ENCODE measurements at places on chromosomes 7 and 10.

DNA sequence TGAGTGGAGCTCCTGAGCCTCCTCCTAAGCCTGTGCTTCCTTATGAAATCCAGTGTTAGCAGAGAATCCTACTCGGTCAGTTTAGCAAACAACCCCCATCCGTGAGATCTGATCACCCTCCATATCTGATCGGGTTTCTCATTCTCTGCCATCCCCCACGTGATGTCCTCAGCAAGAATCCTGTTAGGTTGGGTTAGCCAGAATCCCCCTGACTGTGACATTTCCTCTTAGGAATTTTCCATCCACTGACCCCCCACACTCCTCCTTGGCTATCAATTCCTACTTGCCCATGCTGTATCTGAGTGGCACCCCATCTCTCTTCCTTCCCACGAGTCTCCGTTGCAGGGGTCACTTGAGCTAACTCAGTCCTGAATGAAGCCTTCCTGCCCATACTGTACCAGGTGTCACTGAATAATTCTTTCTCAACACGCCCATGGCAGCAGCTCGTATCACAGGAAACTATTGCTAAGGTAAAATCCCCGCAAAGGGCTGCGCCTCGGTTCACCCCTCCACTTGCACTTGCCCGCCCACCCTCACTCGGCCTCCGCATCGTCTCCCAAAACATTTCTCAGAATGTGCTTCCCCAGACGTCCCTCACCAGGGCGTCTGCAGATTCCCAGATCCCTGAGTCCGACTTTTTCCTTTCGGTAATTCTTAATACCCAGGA is 44.1 kb downstream of the MYOF start:
- no peak for DNase-seq

GRCh38 chr7:66505531-66506451 is 122.9 kb upstream of the KCTD7 start:
- DNase-seq: peak; percentile 45

DNA sequence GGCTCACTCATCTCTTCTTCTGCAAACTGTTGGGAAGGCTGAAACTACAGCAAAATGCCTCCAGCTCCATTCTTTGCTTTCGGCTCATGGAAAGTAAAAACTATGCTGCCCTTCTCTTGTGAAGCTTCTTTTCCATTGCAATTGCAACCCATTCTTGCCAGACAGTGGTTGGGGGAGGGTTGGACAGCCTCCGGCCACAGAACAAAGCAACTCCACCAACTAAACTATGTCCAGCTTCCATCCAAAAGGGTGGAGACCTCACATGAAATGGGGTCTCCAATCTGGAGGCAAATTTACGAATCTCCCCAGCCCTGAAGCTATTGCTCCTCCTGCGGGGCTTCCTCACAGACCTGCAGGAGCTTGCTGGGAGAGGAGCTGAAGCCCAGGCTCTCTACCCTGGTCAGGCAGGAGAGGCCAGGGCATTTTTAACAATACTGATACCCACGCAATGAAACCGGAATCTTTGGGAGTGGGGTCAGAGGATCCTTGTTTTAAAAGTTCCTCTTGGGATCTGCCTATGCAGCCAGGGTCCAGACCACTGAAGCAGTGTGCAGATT is 549 bp downstream of the GPNMB start:
- DNase-seq: no peak

DNA sequence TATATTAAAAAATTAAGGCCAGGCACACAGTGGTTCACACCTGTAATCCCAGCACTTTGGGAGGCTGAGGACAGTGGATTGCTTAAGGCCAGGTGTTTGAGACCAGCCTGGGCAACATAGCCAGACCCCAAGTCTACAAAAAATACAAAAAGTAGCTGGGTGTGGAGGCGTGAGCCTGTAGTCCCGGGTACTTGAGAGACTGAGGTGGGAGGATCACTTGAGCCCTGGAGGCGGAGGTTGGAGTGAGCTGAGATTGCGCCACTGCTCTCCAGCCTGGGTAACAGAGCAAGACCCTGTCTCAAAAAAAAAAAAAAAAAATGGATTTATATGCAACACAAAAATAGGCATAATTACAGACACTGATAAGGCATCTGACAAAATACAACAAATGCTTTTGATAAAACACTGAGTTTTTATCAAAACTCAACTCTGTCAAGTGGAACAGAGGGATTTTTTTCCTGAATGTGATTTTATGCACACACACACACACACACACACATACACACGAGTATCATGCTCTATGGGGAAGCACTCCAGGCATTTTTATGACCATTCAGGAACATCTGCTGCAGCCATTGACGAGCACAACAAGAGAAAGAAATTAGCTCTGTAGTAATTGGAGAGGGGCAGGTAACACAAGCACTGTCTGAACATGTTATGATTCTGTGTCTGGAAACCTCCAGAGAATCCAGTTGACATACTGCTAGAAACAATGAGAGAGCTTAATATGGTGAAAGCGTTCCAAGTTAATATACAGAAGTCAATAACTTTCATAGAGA is 193.1 kb downstream of the WDR37 start:
- DNase-seq: no peak

DNA sequence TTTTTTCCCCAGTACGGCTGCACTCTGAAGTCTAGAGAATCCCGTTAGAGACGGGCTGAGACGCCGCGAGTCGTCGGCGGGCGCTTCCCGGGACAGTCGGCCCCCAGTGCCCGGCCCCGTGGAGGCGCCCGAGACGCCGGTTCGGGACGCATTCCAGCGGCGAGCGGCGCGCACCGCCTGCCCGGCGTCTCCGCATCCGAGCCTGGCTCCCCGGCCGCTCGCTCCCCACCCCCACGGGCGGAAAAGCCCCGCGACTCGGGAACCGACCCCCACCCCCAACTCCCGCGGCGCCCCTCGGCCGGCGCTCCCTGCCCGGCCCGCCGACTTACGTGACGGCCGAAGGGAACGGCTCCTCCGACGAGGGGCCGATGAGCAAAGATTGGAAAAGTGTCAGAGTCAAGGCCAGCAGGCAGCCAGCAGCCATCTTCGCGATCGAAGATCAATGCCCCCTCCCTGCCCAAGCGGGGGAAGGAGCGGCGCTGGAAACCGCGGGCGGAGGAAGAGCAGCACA is 486 bp downstream of the CACNA2D1 start:
- DNase-seq: peak; percentile 10

DNA sequence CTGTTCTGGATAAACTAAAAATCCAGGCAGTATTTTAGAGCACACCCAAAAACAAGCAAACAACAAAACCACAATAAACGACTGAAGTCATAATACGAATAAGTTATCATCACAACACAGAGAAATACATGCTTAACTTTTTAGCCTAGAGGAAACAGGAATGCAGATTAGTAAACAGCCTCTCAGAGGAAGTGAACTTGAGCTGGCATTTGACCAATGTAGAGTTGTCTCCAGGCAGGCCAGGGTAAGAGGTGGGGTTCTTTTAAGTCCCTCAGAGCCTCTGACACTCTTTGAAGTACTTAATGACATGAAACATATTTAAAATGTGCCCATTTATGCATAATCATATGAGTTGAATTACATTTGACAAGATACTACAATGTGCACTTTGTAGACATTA is 43.3 kb upstream of the PLXDC2 start:
- no peak for DNase-seq
